ENCODE measurements at places on chromosomes 7 and 10.

- no peak for DNase-seq
These were observed 495 bp downstream of the SFR1 start for GRCh38 chr10:104122225-104123107.

- DNase-seq, result no peak
These were observed 3.8 kb upstream of the MKI67 start for GRCh38 chr10:128130051-128130450.

DNA sequence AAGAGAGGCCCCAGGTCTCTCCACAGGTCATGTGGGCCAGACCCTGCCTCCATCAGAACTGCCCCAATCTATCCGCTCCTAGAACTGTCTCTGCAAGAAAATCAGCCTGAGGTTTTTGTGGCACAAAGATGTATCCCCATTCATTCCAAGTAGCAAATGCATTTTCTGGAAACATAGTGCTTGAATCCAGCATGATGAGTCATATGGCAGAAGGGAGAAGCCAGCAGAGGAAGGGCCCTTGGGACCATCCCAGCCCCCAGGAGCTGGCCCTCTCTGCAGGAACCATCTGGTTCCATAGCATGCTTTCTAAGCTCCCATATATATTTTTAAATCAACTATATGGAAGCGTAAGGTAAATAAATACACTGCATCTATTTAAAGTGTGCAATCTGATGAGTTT is 563.2 kb downstream of the GALNT17 start:
- peak; percentile 85 for DNase-seq

DNA sequence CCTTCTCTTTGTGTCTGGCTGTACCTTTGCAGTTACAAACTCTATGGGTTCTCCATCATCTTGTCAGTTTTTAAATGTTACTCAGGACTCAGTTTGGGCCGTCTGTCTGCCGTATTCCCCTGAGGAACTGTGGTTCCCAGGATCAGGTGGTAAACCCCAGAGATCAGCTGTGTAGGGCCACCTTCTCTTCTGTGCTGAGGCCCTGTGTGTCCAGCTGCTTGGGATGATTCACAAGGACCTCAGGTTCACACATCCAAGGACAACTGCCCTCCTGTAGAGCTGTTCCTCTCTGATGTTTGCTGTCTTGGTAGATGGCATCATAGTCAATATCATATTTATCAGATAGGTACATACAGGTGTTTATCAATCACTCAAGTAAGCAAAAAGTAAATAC is 24.5 kb downstream of the CUL1 start:
- no peak for DNase-seq

- DNase-seq, result no peak
These were observed 292.0 kb downstream of the CCDC3 start for GRCh38 chr10:12709521-12709963.

Data from DMS 273 treated with DMSO at 0.1 percent for 48 hours (cell line).